Activated CD8-positive, alpha-beta T cell treated with anti-CD3 and anti-CD28 coated beads, Interleukin-2, amount 10 ng/mL, durations not matched to agents 7 days and 5 days (primary cell): ENCODE measurements at places on chromosomes 1 and 21.

GRCh38 chr1:36737767-36738166, 255.1 kb upstream of the CSF3R start:
- no peak for DNase-seq

DNA sequence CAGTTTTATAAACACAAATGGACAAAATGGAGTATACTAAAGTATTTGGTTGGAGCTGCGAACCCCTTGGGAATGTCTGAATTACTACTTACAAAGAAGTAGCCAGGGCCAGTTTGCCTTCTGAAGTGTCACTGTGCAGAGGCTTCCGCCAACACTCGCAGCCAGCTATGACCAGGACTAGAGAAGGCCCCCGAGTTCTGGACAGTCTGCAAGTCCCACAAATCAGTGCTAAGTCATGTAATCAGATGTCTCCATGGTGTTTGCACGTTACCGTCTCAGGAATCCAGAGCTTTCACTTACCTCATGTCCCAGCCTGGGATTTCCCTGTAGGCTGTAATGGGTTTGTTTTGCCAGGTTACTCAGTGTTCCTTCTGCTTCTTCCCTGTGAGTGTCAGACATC, 106.6 kb upstream of the SPAG17 start:
- DNase-seq: no peak

- DNase-seq: peak; percentile 56
These were observed 35.7 kb upstream of the CNN3 start for GRCh38 chr1:94962409-94963265.

- no peak for DNase-seq
These were observed 3.7 kb upstream of the TEKT2 start for GRCh38 chr1:36080236-36080635.

DNA sequence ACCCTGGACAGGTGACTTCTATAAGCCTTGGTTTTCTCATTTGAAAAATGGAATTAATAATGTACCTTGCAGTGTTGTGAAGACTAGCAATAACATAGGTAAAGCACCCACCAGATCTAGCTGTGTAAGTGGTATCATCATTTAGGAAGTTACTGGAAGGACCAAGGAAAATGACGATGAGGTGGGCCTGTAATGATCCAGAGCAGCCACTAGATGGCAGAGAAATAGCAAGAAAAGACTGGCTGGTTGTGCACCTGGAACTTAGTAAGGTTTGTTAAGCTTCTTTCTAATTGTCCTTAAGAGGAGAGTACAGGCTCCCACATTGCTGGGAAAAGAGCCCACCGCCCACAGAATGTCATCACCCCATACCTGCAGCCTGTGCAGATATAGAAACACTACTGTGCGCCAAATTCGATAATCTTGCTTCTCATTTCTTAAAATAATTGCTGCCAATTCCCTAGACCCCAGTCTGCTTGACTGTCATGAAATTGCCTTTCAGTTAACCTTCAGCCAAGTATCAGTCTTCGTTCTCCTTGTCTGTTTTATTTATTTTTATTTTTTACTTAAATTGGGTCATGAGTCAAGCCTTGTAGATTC, 37.2 kb downstream of the WNT4 start:
- DNase-seq: peak; percentile 52

DNA sequence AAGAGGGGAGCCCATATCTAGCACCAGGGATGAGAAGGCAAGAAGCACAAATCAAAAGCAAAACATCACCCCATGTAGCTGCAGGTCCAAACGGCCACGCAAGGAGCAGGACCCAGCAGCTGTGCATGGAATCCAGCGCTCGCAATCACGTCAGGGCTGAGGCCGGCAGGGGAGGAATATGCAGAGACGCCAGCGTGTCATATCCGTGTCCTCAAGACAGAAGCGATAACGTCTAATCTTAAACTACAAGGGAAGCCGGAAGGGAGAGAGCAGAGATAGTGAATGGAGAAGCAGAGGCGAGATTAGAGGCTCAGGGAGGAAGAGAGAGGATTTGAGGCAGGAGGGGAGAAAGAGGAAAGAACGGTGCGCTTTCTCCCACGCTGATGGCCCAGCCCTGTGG, 39.1 kb downstream of the FBXO2 start:
- DNase-seq: no peak

- no peak for DNase-seq
These were observed 44.2 kb upstream of the MARK1 start for GRCh38 chr1:220483700-220484099.

DNA sequence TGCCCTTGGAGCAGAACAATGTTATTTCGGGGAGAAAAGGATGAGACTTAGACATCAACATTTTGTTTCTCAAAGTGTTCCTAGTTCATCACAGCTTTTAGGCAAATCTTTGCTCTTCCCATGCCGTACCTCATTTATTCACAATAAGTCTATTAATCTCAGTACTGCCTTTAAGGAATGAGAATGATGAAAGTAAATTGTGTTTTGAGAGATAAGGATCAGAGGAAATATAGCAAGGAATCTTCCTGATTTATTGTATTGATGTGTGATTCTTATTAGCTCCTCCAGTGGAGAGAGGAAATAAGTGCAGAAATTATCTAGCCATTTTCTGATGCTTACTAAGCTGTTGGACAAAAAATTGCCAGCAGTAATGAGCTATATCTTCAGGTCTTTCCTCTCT, 2.0 kb downstream of the POLR3C start:
- no peak for DNase-seq

DNA sequence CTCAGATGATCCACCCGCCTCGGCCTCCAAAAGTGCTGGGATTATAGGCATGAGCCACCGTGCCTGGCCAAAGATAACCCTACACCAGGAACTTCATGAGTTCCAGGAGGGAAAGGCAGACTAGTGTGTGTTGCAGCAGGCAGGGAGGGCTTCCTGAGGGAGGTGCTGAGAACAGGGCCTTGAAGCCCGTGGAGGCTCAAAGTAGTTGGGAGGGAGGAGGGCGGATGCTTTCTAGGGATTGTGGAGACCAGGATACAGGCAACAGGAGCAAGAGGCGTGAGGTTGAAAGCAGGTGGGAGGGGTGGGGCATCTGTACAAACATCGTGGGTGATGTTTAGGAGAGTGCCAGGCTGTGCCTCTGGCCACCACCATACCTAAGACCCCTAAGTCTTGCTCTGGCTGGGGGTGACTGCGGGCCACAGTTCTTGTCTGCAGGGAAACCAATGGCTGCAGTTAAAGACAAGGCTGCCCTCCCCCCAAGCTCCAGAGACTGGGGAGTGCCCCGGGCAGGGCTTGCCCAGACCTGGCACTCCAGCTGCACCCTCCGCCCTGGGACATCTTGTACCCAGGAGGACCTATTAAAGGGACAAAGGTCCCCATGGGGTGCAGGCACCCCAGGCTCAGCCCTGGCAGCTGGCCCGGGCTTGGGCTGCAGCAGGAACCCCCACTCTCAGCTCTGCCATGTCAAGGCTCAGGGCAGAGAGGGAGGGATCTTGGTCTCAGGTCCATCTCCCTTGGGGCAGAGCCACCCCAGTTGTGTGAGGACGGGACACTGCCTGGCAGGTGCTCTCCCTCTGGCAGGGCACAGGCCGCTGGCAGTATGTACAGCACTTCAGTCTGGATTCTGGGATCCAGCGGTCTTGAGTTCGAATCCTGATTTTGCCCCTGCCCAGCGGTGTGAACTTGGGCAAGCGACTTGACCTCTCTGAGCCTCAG, 22.1 kb upstream of the CASZ1 start:
- no peak for DNase-seq

GRCh38 chr21:42537106-42537742, 23.6 kb downstream of the SLC37A1 start:
- peak; percentile 51 for DNase-seq

GRCh38 chr21:42063191-42063570, 7.9 kb upstream of the UMODL1 start:
- peak; percentile 43 for DNase-seq

- DNase-seq: no peak
These were observed 561.6 kb downstream of the PLA2G4A start for GRCh38 chr1:187390215-187390818.

DNA sequence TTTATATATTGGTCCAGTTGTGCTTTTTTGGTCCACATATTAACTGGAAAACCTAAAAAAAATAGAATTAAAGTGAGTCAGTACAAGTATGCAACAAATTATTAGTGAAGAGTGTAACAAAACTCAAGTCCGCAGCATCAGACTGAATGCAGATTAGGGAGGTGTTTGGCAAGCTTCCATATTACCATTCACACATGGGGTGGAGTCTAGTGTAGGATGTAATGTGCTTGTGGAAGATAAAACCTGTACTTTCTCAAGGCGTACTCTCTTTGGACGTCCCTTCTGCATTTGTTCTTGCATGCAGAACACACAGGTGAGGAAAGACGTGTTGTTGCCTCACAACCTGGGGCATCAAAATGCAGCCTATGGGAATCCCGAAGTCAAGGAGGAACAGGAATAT, 668.7 kb downstream of the MRPL39 start:
- DNase-seq: no peak
